ENCODE measurements at places on chromosomes 3 and 15.
A peak's percentile ranks its signal among the peaks of the same experiment; 100 is the strongest.

DNA sequence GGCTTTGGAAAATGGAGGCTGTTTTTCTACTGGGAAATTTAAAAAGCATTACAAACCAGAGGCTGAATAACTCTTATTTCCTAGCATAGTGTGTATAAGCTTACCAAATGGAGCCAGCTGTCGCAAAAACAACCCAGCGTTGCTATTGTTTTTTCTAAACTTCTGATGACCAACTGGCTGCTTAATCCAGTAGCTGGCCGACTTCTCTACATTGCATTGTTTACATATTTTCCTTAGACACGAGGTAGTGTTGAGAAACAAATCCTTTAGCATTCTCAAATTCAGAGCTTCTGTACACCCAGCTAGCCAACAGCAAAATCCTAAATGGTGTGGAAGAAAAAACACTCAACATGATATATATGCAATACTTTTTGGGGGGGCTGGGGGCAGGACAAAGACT lies 161.0 kb upstream of the ADAMTS9 start:
- no peak for DNase-seq

- DNase-seq: no peak
Measured at GRCh38 chr3:186640473-186640818, 247 bp downstream of the FETUB start.

GRCh38 chr3:42349765-42350594 lies 60.4 kb downstream of the LYZL4 start:
- no peak for DNase-seq

DNA sequence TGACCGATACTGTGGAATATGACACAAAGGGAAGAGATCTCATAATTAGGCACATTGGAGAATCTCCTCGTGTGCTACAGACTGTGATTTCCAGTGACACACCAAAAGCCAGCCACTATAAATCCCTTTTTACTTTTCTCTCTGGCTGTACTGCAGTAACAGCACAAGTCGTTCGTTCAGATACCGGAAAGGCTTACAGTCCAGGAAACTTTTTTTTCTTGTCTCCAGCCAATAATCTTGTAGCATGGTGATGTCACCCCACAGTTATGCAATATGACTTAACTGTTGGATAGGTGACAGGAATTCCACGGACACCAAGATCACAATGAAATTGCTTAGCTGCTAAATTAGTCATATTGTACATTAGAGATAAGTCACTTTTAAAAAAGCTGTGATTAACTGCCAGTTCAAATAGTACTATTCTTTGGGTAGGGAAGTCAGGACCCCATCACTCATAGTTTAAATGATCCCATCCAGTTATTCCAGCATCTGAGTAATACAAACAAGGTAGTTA lies 36.3 kb upstream of the TSC22D2 start:
- DNase-seq: no peak

- DNase-seq: no peak
Measured at GRCh38 chr15:69869881-69870505, 227.7 kb downstream of the TLE3 start.

DNA sequence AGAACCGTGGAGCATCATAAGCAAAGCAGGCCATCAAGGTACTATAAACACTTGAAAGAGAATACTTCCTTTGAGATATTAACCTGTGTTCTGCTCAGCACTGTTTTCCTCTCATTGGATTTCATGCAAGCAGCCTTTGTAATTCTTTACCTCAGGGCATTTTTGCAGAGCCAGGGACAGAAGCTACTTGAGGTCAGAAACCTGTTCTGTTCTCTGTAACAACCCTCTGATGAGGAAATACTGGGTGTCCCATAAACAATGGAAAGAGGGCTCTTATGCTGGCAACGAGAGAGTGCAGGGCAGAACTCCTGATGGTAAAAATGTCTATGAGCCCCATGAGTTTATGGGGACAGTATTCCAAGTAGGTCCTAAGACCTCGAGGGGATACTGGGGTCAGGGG lies 66.0 kb downstream of the DCLK3 start:
- no peak for DNase-seq

DNA sequence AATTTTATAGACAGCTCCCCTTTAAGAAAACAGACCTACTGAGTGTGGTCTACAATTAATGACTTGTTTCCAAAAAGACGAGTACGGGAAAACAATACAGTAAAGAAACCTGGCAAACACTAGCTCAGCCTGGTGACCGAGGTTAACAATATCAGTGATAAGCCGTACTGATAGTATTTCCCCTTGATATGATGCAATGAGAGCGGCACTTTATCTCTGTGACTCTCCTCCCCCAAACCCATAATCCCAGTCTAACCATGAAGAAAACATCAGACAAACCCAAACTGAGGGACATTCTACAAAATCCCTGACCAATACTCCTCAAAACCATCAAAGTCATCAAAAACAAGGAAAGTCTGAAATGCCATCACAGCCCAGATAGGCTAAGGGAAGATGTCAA lies 8.2 kb downstream of the DENND4A start:
- no peak for DNase-seq

DNA sequence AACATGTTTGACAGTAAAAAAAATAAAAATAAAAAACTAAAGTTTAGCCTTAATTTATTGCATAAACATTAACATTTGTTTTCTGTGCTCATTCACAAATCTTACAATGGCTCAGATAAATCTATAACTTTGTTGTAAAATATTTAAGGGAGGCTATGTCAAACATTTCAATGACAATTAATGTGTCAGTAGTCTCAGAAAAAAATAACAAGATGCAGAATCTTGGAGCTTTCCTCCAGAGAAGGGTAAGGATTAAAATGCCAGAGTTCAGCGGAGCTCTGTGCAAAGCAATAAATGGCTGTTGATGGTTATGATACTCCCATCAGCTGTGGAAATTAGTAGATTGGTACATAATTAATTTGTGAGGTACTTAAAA lies 20.0 kb upstream of the CAPN7 start:
- no peak for DNase-seq

- DNase-seq: no peak
Measured at GRCh38 chr3:114389156-114389555, 95.3 kb downstream of the TIGIT start.

DNA sequence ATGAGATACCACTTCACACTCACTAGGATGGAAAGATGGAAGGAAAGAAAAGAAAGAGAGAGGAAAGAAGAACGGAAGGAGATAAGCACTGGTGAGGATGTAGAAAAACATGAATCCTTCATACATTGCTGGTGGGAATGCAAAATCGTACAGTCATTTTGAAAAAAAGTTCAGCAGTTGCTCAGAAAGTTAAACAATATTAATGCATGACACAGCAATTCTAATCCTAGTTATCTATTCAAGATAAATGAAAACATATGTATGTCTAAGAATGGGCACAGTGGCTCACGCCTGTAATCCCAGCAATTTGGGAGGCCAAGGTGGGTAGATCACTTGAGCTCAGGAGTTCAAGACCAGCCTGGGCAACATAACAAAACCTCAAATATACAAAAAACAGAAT lies 59.1 kb downstream of the SENP7 start:
- no peak for DNase-seq

- no peak for DNase-seq
Measured at GRCh38 chr15:95718441-95718840, 612.1 kb upstream of the NR2F2 start.

DNA sequence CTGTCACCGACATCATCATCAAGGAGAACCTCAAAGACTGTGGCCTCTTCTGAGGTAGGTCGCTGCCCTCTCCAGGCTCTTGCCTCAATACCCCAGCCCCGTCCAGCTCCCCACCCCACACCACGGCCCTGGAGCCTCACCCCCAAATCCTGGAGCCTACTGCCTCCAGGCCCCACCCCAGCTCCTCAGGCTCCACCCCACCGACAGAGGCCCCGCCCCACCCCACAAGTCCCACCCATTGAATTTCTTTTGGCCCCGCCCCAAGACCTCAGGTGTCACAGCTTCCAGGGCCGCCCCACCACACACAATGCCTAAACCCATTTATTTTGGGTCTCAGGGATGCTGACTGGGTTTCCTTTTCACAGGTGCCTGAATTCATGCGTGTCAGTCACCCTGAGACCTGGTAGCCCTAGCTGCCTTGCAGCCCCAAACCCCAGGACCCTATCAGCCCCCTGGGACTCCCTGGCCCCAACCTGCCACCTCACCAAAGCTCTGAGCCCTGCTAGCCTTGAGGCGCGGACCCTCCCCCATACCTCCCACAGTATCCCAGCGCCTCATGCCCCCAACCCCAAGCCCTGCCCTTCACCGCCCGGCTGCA lies 3.6 kb downstream of the GNAT1 start:
- peak; percentile 23 for DNase-seq

DNA sequence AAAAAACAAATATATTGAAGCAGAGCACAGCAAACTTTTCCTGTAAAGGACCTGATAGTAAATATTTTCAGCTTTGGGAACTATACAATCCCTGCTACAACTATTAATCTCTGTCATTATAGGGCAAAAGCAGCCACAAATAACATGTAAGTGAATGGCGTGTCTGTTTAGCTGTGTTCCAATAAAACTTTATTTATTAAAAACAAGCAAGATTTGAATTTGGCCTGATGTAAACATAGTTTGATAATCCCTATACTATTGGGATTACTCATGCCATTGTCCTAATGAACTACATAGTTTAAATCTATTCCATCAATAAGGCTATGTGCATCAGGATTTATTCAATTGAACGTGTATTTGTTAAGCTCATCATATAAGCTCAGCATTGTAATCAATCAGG lies 286.8 kb upstream of the CNTN6 start:
- DNase-seq: no peak

GRCh38 chr3:13115576-13115910 lies 42.3 kb upstream of the IQSEC1 start:
- no peak for DNase-seq

GRCh38 chr3:54086652-54087405 lies 35.5 kb upstream of the CACNA2D3 start:
- DNase-seq: no peak

DNA sequence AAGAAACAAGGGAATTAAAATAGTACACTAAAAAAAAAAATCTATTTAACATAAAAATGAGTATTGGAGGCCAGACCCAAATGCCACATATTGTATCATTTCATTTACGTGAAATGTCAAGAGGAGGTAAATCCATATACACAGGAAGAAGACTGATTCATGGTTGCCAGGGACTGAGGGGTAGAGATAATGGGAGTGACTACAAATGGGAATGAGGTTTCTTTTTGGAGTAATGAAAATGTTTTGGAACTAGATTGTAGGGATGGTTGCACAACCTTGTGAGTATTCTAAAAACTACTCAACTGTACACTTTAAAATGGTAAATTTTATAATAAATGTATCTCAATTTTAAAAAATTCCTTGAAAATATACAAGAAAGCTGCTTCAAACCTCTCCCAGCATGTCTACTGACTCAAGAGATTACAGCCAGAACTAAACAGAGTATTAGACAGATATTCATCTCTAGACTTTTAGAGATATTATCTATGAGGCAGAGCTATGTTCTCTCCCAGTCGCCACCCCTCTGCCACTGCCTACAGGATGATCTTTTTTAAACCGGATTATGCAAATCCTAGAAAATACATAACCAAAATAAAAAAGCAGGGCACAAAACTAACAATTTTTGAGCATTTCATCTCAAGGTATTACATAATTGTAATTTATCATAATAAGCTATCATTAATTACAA lies 6.2 kb downstream of the HLTF start:
- no peak for DNase-seq

- DNase-seq: no peak
Measured at GRCh38 chr3:121970047-121970446, 52.0 kb downstream of the ILDR1 start.

- DNase-seq: no peak
Measured at GRCh38 chr3:50630877-50631276, 13.9 kb downstream of the MAPKAPK3 start.

- no peak for DNase-seq
Measured at GRCh38 chr3:140727886-140728285, 50.0 kb downstream of the TRIM42 start.

DNA sequence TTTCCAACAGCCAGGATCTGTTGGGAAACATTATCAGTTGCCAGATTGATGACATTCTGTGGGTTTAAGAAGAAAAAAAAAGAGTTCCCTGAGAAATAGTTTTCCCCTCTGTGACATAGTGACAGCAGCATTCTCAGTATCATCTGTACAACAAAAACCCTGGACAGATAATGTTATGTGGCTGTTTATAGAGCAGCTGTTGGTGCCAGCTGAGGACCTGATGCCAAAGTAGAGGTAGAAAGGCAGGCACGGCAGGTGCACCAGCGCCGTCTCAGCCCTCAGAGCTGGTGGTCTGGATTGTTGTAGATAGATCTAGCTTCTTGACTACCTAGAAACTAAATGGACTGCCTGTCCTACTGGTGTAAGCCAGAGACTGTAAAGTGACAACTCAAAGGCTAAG lies 56.2 kb upstream of the FILIP1L start:
- DNase-seq: no peak

- DNase-seq: no peak
Measured at GRCh38 chr3:118128886-118129285, 905.8 kb downstream of the IGSF11 start.

- DNase-seq: no peak
Measured at GRCh38 chr3:73024836-73025235, 28.2 kb downstream of the PPP4R2 start.

GRCh38 chr15:52784799-52785671 lies 5.1 kb downstream of the ONECUT1 start:
- no peak for DNase-seq

DNA sequence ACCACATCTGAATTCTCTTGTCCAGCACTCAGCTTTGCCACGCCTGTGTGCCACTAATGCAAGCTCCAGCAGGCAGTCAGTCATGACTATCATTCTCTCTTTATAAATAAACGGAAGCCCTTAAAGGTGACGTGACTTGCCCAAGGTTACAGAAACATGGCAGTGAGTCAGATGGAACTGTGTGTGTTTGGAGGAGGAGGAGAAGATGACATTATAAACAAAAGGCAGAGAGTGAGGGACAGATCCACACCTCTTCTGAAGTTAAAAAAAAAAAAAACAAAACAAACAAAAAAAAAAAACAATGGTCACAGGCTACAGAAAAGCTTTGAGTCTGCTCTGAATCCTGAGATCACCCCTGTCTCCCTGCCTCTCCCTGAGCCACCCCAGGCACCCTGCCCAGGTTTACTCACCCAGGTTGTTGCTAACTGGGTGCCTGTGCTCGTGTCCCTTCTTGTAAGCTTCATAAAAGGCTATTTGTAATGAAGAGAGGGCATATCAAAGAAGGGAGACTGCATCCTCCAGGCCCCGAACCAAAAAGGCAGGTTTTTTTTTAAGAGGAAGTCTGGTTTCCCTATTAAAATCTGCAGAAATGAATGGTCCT lies 119.7 kb upstream of the PHLDB2 start:
- DNase-seq: no peak

DNA sequence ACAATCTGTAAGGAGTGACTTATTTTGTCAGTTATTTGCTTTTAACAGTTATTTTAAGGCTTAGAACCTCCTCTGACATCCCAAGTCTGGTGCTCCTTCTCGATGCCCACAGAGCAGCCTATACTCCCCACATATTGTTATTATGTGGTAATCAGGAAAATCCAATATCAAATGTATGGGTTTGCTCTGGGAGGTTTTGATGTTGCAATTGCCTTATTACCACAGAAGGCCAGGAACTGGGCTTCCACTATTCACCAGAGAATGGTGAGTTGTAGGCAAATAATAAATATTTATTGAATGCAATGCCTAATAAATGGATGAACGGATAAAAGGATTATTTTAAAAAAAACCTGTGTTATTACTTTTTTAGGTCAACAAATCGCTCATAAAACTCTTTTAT lies 12.2 kb downstream of the NEK10 start:
- DNase-seq: no peak

- no peak for DNase-seq
Measured at GRCh38 chr3:174951034-174951433, 91.9 kb downstream of the NAALADL2 start.

GRCh38 chr15:94175420-94175819 lies 55.9 kb upstream of the MCTP2 start:
- DNase-seq: no peak
